ENCODE measurements at places on chromosomes 7 and 10.

GRCh38 chr10:34231441-34232180 is 583.5 kb downstream of the PARD3 start:
- DNase-seq = no peak

DNA sequence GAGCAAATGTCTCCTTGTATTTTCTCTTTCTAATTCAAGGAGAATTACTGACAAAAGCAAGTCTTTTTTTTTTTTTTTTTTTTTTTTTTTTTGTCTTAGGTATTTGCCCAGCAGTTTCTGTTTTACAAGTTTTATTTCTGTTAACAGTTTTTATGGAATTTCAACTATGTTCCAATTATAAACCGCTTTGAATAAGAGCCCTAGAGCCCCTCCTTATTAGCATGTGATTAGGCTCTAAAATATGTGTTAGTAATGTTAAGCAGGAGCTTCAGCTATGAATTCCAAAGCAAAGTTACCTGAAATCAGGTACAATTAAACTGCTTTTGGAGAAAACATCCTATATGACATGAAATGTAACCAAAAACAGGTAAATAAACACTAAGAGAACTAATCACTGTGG is 997.0 kb upstream of the POT1 start:
- DNase-seq = no peak

DNA sequence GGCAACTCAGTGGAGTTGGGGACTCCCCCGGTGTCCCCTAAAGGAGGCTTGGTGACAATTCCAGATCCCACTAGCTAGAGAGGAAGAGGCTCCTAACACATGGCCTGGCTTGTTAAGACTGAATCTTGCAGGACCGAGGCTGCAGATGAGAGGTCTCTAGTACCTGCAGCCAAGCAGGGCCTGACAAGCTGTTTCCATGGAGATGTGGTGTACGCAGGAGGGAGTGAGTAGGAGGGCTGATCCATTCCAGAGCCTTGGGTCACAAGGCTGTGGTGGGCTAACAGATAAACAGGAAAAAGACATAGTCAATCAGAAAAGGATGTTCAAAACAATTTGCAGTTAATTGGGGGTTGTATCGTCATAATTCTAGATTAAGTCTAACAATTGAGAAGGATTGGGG is 77.3 kb upstream of the MKLN1 start:
- DNase-seq = no peak

DNA sequence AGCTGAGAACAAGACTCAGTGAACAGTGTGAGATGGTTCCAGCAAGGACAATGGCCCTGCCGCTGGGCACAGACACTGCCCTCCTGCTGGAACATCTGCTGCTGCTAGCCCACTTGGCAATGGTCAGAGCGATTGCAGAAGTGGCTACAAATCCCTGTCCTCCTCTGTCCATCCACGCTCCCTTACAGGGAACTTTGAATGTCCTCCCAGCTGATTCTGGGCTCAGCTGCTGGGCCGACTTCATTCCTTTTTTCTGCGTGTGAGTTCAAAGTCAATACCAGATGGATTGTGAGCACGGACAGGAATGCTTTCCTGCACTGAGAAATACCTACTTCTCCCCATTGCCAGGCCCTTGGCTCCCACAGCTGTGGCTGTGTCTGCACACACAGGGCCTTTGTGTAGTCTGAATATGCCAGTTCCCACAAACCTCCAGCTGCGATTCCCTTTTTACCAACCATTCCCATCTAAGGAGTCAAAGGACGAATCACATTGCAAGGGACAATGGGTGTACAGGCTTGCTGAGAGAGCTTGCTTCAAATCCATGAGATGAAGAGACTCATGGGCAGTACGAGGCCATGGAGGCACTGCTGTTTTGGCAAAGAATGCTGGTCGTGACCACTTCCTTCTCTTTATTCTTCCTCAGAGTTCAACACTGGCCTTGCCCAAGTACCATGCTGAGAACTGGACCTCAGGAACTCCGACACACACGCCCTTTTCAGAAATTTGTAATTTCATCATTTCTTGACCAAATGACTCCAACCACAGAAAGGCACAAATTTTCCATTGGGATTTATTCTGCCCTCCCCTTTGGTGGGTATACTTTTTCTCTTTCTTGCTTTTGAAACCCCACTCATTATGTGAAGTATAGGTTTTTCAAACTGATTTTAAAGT is 44.2 kb downstream of the BPGM start:
- peak; percentile 56 for DNase-seq

DNA sequence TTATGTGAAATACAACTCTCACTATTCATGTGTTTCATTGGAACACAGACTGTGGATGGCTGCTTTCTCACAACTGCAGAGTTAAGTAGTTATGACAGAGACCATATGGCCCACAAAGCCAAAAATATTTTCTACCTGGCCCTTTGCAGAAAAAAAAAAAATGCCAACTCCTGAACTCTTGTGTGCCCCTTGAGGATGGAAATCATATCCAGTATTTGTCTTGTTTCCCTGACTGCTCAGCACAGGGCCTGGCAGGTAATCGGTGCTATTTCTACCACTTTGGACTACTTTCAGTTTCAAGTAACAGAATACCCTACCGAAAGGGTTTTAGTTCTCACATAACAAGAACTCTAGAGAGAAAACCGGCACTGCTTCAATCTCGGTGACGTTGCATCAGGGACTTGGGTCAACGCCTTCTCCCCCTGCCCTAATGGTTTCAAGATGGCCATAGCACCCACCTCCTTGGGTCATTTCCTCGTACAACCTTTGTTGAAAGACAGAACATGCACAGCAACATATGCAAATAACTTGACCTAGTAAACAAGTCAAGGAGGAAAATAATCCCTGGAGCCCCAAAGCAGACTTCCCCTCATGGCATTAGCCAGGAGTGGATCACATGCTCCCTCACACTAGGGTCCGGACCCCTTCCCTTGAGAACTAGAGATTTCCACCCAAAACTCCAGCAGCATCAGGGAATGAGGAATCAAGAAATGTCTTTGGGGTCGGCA is 11.8 kb upstream of the GPNMB start:
- no peak for DNase-seq

DNA sequence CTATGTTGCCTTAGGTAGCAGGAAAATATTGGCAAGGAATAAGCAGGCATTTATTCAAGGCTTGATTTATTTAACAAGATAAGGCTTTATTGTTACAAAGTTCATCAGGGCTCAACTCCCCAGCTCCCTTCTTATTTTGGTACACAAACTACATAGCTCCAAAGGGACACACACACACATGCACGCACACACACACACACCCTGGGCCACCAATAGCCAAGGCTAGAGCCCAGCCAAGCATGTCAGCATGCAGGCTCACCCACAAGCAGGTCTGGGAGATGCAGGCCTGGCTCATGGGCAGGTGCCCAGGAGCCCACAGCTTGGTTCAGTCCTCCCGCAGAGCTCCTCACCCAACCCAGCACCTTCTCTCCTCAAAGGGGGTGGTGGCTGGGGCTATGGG is 23.4 kb downstream of the LEP start:
- no peak for DNase-seq

DNA sequence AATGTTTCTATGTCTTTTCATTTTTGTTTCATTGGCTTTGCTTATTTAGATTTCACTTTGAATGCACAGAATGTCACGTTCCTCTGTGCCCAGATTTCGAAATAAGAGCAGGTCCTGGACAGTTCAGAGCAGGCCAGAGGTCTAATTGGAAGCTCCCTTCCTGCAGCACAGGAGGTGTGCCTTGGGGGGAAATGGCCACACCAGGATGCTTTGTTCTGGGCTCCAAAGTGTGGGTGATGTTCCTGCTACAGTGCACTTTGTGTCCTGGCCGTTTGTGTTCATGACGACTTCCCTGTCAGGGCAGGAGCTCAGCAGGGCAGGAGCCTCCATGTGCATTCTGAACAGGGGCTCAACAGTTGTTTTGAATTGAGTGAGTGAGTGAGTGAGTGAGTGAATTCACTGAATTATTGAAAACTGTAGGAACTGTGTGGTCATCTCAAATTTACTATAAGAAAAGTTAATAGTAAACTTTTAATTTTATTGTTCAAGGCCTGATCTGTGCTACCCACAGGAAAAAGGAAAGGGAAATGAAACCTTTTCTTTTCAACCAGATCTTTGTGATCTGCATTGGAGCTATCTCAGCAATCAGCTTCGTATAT is 109.5 kb upstream of the GJD4 start:
- no peak for DNase-seq

- no peak for DNase-seq
These were observed 330.8 kb downstream of the PCDH15 start for GRCh38 chr10:54470324-54470631.

GRCh38 chr7:136016649-136017395 is 39.7 kb upstream of the MTPN start:
- no peak for DNase-seq

- DNase-seq = no peak
These were observed 534.3 kb downstream of the PARD3 start for GRCh38 chr10:34280599-34281374.

GRCh38 chr10:77626266-77626935 is 11.2 kb downstream of the KCNMA1 start:
- DNase-seq = no peak

DNA sequence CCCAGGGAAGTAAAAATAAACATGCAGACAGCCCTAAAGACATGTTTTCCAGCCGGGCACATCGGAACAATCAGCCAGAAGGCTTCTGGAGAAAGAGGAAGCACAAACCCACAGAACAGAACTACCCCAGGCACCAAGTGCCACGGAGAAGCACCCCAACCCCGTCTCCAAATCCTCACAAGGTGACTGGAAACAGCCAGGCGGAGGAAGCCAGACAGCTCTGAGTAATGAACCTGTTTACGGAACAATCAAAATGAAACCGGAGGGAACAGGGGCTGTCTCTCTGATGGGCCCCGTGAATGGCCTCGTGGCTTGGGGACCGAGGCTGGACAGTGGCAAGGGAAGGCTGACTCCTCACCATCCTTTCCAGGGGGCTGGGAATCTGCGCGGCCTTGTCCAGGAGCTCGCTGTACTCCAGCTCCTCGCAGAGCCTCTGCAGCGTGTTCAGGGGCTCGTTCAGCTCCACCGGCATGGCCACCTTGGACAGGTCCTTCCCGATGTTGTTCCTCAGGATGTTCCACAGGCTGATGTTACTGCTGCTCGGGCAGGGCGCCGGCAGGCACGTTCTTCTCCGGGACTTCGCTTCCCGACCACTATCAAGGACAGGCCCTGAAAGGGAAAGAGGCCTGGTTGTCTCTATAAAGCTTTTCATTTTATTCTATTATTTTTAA is 77.0 kb upstream of the GSDME start:
- DNase-seq = no peak

DNA sequence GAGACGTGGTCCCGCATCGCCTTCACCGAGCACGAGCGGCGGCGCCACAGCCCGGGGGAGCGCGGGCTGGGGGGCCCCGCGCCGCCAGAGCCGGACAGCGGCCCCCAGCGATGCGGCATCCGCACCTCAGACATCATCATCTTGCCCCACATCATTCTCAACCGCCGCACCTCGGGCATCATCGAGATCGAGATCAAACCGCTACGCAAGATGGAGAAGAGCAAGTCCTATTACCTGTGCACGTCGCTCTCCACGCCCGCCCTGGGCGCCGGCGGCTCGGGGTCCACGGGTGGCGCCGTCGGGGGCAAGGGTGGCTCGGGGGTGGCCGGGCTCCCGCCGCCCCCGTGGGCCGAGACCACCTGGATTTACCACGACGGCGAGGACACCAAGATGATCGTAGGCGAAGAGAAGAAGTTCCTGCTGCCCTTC is 737 bp downstream of the CNNM2 start:
- DNase-seq = no peak

DNA sequence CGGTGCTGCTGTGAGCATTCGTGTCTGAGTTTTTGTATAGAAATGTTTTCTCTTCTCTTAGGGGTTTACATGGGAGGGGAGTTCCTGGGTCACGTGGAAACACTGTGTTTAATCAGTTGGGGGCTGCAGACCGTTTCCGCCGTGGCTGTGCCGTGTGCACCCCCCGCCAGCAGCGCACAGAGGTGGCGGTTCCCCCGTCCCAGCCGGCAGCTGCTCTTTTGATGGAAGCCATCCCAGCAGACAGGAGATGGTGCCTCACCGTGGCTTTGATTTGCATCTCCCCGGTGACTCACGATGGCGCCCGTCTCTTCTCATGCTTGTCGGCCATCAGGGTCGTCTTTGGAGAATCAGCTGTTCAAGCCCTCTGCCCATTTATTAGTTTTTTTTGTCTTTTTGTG is 34.9 kb upstream of the FOXL3 start:
- no peak for DNase-seq

All from right hindlimb (tissue), 1 donor.